Subcutaneous adipose tissue (tissue), 4 donors: ENCODE measurements at places on chromosomes 11 and 22. TPM values are rescaled to one million over a fixed set of nuclear protein-coding genes. Genes with fewer than 3 reads are reported as not detected.

The LINC01488 gene
- not detected for total RNA-seq

The MS4A4E gene
- total RNA-seq = 7.5 TPM

The TREH gene
- not detected for total RNA-seq

The KRTAP5-9 gene
- not detected for total RNA-seq

The DEPDC7 gene
- 2.2 TPM for total RNA-seq

The OR8H1 gene
- not detected for total RNA-seq

The OR8D1 gene
- total RNA-seq = not detected

The OR6A2 gene
- total RNA-seq = 0.34 TPM

The DGCR6L gene
- 18.8 TPM for total RNA-seq

The C11orf87 gene
- total RNA-seq = not detected

The CTSC gene
- 115 TPM for total RNA-seq

The EPS8L2 gene
- 3.8 TPM for total RNA-seq

The TBX10 gene
- not detected for total RNA-seq

The MRGPRF gene
- 9.5 TPM for total RNA-seq

The MN1 gene
- total RNA-seq = 1.6 TPM

The BBS1 gene
- total RNA-seq = 34.1 TPM

The OR56A4 gene
- not detected for total RNA-seq

The FGF19 gene
- total RNA-seq = not detected

The BLID gene
- total RNA-seq = 1.5 TPM

The PARVG gene
- total RNA-seq = 23.5 TPM

The TYR gene
- total RNA-seq = not detected

The TSSK2 gene
- not detected for total RNA-seq

The SLC25A45 gene
- total RNA-seq = 0.82 TPM

The GAB4 gene
- not detected for total RNA-seq

The MIF gene
- 58.8 TPM for total RNA-seq

The KCTD14 gene
- total RNA-seq = 2.2 TPM

The RAB3IL1 gene
- total RNA-seq = 36.8 TPM

The MS4A15 gene
- total RNA-seq = not detected

The OR4A16 gene
- total RNA-seq = not detected

The SORL1 gene
- 8.3 TPM for total RNA-seq

The ZC3H12C gene
- 15.2 TPM for total RNA-seq

The MUC6 gene
- not detected for total RNA-seq

The SLC29A2 gene
- total RNA-seq = 30.7 TPM

The SLC6A5 gene
- total RNA-seq = not detected

The FAM111B gene
- 1.1 TPM for total RNA-seq

The LRRC74B gene
- total RNA-seq = not detected

The PIWIL4 gene
- 2.8 TPM for total RNA-seq

The APOA5 gene
- not detected for total RNA-seq

The DENND6B gene
- 1.5 TPM for total RNA-seq

The FOSL1 gene
- total RNA-seq = 1.5 TPM

The MFRP gene
- not detected for total RNA-seq

The CARNS1 gene
- 0.38 TPM for total RNA-seq

The LRRC32 gene
- total RNA-seq = 30.1 TPM

The RBM14 gene
- total RNA-seq = 38.3 TPM

The ROBO4 gene
- 152 TPM for total RNA-seq

The SCARF2 gene
- total RNA-seq = 11.5 TPM

The PANX2 gene
- not detected for total RNA-seq

The C11orf97 gene
- total RNA-seq = not detected

The RAG1 gene
- total RNA-seq = 1.5 TPM

The ACR gene
- total RNA-seq = 1.3 TPM

The MS4A12 gene
- not detected for total RNA-seq

The ETS1 gene
- total RNA-seq = 149 TPM
